ENCODE measurements at places on chromosomes 16 and 17. TPM values are rescaled to one million over a fixed set of nuclear protein-coding genes. Genes with fewer than 3 reads are reported as not detected.

DNA sequence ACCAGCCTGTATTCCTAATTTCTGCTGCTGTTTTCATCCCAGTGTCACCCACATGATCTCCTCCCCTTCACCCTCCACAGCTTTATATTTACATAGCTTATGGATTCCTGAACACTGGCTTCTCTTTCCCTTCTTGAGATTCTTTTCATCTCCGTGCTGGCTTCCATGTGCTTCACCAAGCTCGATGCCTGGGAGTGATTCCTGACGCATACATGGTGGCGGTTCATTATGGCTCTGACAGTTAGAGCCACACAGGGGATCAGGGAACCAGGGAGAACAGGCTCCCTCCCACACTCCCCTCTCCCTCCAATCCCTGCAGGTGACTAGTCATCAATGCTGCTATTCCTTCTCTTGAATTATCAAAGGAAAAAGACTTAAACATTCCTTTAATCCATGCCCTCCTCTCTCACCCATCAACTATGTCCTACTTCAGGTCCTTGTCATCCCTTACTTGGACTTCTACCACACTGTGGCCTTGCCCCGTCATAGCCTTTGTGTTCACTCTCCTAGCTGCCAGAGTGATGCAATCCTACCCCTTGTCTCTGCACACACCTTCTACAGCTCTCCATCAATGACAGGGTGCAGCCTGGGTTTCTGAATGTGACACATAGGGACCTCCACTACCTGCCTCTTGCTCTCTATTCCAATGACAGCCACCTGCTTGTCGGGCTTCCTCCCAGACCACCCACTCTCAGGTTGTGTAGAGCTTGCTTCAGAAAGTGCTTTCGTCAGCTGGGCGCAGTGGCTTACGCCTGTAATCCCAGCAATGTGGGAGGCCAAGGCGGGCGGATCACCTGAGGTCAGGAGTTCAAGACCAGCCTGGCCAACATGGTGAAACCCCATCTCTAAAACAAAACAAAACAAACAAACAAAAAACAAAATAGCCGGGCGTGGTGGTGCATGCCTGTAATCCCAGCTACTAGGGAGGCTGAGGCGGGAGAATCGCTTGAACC, 43.6 kb downstream of the MYH13 start:
- no peaks in the 10 kb centered on the region for H3K4me1 ChIP-seq
- no peaks in the 10 kb centered on the region for H3K36me3 ChIP-seq
- no peak for DNase-seq

DNA sequence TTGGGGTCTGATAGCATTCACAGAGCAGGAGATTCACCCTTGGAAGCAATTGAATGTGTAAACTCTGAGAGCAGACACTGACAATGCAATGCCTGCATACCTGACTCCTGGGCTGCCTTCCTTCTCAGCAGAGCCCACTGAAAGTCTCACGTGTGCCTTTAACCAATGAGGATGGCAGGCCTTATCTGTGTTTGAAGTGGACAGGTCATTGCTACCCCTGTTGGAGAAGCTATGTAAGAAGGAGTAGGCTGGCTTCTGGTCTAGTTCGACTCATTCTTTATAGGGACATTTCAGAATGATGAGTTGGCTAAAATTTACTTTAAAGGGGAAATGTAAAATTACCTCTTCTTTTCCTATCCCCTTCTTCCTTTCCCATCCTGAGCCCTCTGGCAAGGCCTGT, 446.3 kb downstream of the SLC39A11 start:
- no peak for DNase-seq
- H3K27me3 ChIP-seq, result no peaks in the 10 kb centered on the region
- H3K4me3 ChIP-seq, result no peak overlapping the region
- H3K4me1 ChIP-seq, result no peaks in the 10 kb centered on the region
- no peak overlapping the region for H3K27ac ChIP-seq

DNA sequence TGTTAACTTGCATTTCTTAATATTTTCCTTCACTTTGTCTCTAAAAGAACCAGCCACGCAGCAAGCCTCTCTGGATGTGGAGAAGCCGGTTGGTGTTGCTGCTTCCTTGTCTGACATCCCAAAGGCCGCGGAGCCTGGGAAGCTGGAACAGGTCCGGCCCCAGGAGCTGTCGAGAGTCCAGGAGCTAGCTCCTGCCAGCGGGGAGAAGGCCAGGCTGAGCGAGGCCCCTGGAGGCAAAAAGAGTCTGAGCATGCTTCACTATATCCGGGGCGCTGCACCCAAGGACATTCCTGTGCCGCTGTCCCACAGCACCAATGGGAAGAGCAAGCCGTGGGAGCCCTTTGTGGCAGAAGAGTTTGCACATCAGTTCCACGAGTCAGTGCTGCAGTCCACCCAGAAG, 22.8 kb downstream of the GINS2 start:
- peaks cover 1% of the 10 kb centered on the region for H3K4me1 ChIP-seq
- no peak overlapping the region for H3K27ac ChIP-seq
- no peak overlapping the region for H3K4me3 ChIP-seq
- no peak for DNase-seq

DNA sequence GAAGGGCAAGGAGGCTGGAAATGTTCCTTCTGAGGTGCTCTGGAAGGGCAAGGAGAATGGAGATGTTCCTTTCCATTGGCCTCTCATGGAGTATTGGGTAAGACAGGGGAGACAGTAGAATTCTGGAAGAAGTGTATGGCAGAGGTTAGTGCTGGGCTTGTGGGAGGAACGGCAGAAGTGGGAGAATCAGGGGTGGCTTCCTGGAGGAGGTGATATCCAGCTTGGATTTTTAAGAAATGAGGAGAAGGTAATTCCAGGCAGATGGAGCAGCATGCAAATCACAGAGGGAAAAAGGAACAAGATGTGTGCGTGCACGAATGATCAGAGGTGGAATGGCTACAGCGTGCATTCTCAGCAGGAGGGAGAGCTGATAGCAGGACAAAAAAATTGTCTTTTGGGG, 45.1 kb upstream of the ASIC2 start:
- H3K4me3 ChIP-seq, result no peak overlapping the region
- DNase-seq, result no peak

DNA sequence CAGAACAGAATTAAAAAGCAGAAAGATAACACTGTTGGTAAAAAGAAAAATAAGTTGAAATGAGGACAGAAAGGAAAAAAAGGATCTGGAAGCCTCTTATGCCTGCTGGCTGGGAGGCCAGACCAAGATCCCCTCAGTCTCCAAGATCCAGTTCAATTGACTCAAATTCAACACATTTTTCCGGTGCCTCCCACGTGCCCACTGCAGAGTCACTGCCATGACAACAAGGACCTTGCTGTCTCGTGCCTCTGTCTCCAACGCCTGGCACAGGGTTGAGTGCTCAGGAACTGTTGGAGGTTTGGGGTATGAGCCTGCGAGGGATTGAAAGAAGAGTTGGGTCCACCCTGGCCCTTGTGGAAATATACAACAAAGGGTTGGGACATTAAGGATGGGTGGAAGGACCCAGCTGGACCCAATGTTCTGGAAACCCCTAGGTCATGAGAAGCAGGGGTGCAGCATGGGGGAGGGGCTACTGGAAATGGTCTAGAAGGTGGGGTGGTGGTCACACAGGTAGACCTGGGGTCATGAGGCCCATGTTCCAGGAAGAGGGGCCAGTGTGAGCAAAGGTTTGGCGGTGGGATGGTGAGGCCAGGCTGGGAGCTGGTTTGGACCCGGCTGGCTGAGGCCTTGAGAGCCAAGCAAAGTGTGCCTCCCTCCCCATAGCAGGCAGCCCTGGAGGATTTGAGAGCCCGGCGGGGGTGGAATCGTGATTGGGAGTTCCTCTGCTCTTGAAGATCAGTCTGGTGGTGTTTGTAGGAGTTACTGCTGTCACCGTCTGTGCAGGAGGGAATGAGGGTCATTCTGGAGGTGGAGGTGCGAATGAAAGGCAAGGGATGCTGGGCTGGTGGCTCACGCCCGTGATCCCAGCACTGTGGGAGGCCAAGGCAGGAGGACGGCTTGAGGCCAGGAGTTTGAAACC, 1.3 kb downstream of the IL34 start:
- H3K27me3 ChIP-seq, result no peaks in the 10 kb centered on the region
- H3K36me3 ChIP-seq, result no peaks in the 10 kb centered on the region
- DNase-seq, result no peak
- no peaks in the 10 kb centered on the region for H3K4me1 ChIP-seq
- no peak overlapping the region for H3K4me3 ChIP-seq

DNA sequence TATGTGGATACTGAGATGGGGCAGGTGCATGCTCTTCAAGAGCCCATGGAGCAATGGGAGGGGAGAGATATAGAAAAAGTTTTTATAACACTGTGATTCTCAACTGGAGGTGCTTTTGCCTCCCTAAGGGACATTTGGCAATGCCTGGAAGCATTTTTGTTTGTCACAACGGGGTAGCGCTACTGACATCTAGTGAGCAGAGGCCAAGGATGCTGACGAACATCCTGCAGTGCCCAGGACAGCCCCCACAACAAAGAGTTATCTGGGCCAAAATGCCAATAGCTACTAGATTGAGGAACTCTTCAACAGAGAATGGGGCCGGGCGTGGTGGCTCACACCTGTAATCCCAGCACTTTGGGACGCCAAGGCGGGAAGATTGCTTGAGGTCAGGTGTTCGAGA, 67.2 kb upstream of the CLEC3A start:
- no peak overlapping the region for H3K4me3 ChIP-seq
- H3K27ac ChIP-seq, result no peak overlapping the region
- DNase-seq, result no peak
- no peaks in the 10 kb centered on the region for H3K4me1 ChIP-seq

DNA sequence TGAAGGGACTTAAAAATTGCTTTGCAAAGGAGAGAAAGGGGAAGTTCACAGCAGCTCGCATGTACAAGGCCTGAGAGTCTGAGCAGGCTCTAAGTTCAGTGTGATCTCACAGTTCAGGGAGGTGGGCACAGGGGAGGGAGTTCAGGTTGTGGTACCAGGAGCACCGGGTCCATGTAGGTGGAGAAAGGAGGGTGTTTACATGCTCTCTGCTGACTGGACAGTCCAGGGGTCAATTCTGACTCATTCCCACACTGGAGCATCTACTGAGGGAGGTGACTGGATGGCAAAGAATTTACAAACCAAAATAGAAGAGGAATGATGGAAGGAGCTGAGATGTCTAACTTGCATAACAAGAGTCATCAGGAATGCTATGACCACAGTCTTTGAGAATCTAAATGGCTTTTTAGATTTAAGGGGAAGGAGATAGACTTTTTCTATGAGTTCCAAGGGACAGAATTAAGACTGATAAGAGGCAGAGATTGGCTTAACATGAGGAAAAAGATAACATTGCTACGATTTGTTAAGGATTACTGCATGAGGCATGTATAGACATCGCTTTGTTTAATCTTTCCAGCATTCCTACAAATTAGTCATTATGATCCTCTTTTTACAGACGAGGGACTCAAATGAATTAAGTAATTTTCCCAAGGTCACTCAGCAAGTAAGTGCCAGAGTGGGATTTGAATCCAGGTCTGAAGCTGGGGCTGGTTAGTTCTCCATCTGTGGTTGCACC, 29.9 kb downstream of the MIS12 start:
- no peak for DNase-seq
- no peaks in the 10 kb centered on the region for H3K36me3 ChIP-seq
- peak overlapping the region; percentile 73 for H3K27ac ChIP-seq

- no peak for DNase-seq
- peaks cover 39% of the 10 kb centered on the region for H3K4me1 ChIP-seq
- H3K27ac ChIP-seq, result peak overlapping the region; percentile 55
- H3K4me3 ChIP-seq, result peak overlapping the region; percentile 52
- H3K27me3 ChIP-seq, result no peaks in the 10 kb centered on the region
Measured at GRCh38 chr17:75476271-75476671, 19.8 kb downstream of the TMEM94 start.

DNA sequence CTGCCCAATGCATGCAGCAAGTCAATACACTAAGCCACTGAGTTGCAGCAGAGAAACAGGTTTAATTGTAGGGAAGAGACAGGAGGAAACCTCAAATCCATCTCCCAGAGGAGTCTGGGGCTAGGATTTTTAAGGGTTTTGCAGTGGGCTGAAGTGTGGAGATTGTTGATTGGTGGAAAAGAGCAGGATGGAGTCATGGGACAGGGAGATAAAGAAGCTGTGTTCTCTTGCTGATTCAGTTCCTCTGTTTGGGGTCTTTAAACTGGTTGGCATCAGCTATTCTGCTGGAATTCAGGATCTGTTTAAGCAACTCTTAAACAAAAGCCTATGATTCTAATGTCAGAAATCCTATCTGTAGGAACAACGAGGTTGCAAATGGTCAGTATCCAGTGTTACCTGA, 180.8 kb upstream of the CACNG3 start:
- no peak overlapping the region for H3K4me3 ChIP-seq
- no peak overlapping the region for H3K27ac ChIP-seq
- no peak for DNase-seq

- H3K27me3 ChIP-seq, result peaks cover 8% of the 10 kb centered on the region
- peaks cover 24% of the 10 kb centered on the region for H3K4me1 ChIP-seq
- no peak overlapping the region for H3K4me3 ChIP-seq
- no peaks in the 10 kb centered on the region for H3K36me3 ChIP-seq
Measured at GRCh38 chr16:77897129-77897437, 108.7 kb downstream of the VAT1L start.

- H3K4me1 ChIP-seq, result peaks cover 13% of the 10 kb centered on the region
- H3K27ac ChIP-seq, result peak overlapping the region; percentile 78
- no peaks in the 10 kb centered on the region for H3K27me3 ChIP-seq
- DNase-seq, result no peak
Measured at GRCh38 chr17:82050761-82051641, 610 bp downstream of the RFNG start.

DNA sequence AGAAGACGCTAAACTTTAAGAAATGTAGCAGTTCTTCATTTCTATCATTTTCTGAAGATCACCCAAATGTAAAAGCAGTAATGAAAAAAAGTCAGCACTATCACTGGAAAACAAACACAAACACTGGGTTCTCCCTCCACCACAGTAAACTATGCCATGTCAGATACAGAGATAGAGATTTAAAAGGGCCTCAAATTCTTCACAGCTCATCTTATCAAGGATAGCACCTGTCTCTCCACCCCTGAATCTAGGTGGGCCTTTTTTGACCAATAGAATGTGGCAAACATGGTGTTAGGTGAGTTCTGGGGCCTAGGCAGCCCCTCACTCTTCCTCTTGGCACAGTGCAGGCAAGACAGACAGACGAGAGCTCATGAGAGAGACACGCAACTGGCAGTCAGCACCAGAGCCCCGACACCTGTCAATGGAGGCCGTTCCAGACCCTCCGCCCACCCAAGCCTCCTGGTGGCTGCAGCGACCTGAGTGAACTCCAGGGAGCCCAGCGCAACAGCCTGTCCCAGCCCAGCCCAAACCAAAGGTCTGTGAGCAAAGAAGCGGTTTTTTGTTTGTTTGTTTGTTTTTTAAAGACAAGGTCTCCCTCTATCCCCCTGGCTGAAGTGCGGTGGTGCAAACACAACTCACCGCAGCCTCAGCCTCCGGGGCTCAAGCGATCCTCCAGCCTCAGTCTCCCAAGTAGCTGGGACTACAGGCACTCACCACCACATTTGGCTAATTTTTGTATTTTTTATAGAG, 79.8 kb downstream of the TBC1D16 start:
- no peaks in the 10 kb centered on the region for H3K27me3 ChIP-seq
- no peak overlapping the region for H3K27ac ChIP-seq
- DNase-seq, result no peak
- H3K4me3 ChIP-seq, result no peak overlapping the region
- H3K4me1 ChIP-seq, result peaks cover 26% of the 10 kb centered on the region

The ODF4 gene
- not detected for total RNA-seq

The KRTAP3-2 gene
- not detected for total RNA-seq

The SETD1A gene
- total RNA-seq, result 36.4 TPM

The OTOP3 gene
- total RNA-seq, result not detected

The ST6GALNAC2 gene
- 1.5 TPM for total RNA-seq

The HAGHL gene
- 7.4 TPM for total RNA-seq

The ABCA3 gene
- total RNA-seq, result 3.5 TPM

The C16orf87 gene
- total RNA-seq, result 29.5 TPM

The SLC7A5 gene
- total RNA-seq, result 64.7 TPM

The MSLN gene
- total RNA-seq, result 5.7 TPM

The MYOCD gene
- total RNA-seq, result 13.0 TPM

The ERAL1 gene
- total RNA-seq, result 43.4 TPM

The TMEM186 gene
- total RNA-seq, result 11.9 TPM
